ENCODE measurements at places on chromosomes 2 and 18. TPM values are rescaled to one million over a fixed set of nuclear protein-coding genes. Genes with fewer than 3 reads are reported as not detected.

- DNase-seq, result no peak
Observed at GRCh38 chr2:181459621-181460021, 2.4 kb downstream of the ITGA4 start.

GRCh38 chr2:128685841-128686496 lies 367.3 kb upstream of the HS6ST1 start:
- no peak for DNase-seq

- no peak for DNase-seq
Observed at GRCh38 chr2:43513216-43513615, 82.6 kb downstream of the THADA start.

DNA sequence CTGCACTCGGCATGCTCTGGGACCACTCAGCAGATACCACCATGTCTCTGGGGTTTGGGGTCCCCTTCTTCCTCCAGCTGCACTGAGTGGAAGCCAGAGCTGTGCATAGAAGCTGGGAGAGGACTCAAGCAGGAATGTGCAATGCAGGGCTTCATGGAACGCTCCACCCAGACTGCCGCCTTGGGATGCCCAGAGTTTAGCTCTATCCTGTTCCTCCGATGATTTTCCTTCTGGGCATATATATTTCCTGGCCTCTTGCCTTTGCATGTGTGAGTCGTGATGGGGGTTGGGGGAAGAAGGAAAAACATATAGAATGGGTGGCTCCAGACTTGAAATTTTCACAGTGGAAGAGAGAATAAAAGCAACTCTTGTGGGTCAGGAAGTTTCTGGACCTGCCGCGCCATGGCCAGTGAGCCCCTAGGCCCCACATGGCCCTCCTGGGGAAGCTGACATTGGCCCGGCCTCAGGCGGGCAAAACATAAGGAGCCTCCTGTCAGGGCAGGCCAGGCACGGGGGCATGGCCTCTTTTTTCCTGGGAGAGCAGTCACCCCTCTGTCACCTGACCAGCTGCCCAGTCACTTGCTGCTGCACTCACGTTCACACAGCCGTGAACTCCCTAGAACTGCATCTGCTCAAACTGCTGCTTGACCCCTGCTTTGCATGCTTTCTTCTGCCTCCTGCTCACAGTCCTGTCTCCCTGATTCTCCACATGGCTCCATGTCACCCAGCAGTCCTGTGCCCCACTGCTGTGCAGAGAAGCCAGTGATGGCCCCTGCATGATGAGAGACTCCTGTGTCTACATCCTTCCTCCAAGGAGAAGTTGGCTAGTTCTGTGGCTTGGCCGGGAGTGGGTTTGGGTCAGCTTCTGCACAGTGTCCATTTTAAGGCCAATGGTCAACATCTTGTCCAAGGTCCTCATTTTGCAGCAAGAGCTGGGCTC lies 197.8 kb downstream of the CTIF start:
- DNase-seq, result no peak

DNA sequence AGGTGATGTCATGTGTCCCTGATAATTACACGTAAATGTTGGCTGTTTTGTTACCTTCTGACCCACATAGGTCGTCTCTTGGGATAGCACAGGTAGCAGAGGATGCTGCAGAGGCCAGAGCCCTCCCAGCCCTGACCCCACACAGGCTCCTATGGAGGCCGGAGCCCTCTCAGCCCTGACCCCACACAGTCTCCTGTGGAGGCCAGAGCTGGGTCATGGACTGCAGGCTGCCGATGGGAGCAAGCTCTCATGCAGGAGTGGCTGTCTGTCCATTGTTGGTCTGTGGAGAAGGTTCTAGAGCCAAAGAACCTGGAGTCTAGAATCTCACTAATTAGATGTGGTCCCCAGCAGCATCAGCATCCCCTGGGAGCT lies 155.5 kb downstream of the LDLRAD4 start:
- DNase-seq, result no peak

Gene DSG1
- not detected for total RNA-seq

Data from A172 (cell line).